ENCODE measurements at places on chromosomes 4 and X.

- no peak for DNase-seq
Observed at GRCh38 chrX:107684956-107685385, 56.7 kb downstream of the PRPS1 start.

GRCh38 chrX:47179221-47179927 is 14.3 kb upstream of the UBA1 start:
- peak; percentile 21 for DNase-seq

- no peak for DNase-seq
Observed at GRCh38 chr4:114334884-114335330, 263.7 kb upstream of the UGT8 start.

DNA sequence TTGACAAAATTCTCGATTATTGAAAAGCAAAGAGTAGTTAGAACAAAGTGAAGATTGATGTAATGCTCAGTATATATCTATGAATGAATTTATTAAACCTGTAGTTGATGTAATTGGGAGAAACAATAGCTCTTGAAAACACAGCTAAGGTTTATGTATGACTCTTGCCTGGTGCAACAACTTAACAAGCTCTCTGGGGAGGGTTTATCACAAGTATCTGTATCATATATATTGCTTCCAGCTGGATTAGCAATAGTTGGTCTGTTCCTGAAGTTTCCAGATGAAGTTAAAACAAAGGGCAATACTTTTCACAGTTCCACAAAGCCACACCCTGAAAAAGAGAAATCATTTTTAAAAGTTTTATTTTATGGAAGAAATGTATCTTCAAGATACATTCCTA is 91.4 kb downstream of the ARSJ start:
- DNase-seq, result no peak

- no peak for DNase-seq
Observed at GRCh38 chr4:680551-680927, 6.2 kb downstream of the MYL5 start.

DNA sequence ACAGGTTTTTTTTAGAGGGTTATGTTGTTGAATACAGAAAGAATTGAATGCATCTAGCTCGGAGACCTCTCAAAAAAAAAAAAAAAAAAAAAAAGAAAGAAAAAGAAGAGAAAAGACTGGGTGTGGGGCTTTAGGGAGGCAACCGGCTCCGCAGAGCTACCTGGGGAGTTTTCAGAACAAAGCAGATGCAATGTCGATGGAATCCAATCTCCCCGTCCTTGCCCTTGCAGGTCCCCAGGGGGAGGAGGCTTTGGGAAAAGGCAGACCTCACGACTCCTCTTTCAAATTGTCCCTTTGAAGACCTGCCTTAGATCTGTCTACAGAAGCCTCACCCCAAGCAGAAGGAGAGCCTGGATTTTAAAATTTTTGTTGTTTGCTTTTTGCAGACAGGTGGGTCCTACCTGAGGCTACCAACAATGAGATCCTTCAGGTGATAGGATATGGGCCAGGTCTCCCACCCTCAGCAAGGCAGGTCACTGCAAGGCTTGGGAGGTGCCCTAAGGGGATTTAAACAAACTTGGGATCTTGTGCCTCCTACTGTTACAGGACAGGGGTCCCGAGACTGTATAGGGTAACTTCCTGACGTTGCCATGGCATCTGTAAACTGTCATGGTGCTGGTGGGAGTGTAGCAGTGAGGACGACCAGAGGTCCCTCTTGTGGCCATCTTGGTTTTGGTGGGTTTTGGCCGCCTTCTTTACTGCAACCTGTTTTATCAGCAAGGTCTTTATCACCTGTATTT is 75.2 kb upstream of the PRKX start:
- DNase-seq, result no peak

GRCh38 chr4:13527192-13527980 is 16.9 kb downstream of the NKX3-2 start:
- DNase-seq, result no peak

DNA sequence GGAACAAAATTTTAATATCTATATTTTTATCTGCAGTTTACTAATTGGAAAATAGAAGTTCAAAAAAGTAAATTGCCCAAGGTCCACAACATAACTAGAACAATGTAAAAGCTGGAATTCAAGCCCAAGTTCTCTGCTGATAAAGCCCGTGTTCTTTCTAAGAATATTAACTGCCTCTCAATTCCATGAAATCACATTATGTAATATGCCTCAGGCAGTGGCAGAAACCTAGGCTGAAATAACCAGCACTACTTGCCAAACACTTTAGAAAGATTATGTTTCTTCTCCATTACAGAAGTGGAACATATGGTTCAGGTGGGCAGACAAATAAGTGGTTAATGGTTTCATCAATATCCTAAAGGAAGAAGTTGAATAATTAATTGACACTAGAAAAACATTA is 56.7 kb upstream of the ADGRL3 start:
- no peak for DNase-seq

- no peak for DNase-seq
Observed at GRCh38 chr4:156290811-156291210, 337.1 kb upstream of the CTSO start.

All from H54 (cell line).